Retina (tissue), 1 donor: ENCODE measurements at places on chromosomes 12 and 14.

GRCh38 chr12:84874125-84874824, 38.3 kb downstream of the SLC6A15 start:
- no peak for DNase-seq

DNA sequence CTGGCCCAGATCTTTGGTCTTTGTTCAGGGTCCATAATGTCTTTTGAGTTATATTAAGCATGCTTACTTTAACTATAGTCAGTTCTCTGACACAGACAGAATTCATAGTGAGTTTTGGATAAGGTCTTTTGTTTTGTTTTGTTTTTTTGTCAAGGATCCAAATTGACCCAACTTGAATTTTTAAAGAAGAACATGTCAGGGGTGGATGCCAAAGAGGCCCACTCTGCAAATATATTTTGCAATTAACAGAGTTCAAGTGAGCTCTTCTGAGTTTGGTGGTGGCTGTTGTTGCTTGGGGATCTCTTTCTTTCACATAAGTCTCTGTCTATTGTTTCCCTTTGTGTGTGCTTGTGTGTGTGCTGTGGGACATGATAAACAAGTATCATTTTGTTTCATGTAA, 34.4 kb upstream of the PMCH start:
- DNase-seq, result no peak

- DNase-seq, result no peak
Measured at GRCh38 chr14:42624980-42625761, 1018.5 kb downstream of the LRFN5 start.

GRCh38 chr12:123867141-123867540, 105.0 kb downstream of the DNAH10 start:
- no peak for DNase-seq

GRCh38 chr14:72332046-72332445, 399.8 kb downstream of the RGS6 start:
- no peak for DNase-seq

GRCh38 chr12:85466890-85467289, 186.9 kb downstream of the ALX1 start:
- no peak for DNase-seq

DNA sequence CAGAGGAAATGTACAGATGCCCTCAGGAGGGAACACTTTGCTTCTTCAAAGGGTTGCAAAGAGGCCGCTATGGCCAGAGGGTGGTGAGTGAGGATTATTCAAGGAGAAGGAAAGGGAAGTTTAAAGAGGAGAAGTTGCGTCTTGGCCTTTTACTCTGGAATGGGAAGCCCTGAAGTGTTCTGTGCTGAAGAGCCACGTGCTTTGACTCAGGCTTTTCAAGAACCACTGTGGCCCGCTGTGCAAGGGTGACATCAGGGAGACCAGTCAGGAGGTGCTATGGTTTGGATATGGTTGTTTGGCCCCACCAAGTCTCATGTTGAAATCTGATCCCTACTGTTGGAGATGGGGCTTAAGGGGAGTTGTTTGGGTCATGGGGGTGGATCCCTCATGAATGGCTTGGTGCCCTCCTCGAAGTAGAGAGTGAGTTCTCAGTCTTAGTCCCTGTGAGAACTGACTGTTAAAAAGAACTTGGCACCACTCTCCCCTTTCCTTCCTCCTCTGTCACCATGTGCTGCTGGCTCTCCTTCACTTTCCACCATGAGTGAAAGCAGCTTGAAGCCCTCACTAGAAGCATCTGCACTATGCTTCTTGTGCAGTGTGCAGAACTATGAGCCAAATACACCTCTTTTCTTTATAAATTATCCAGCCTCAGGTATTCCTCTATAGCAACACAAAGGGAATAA, 66.1 kb upstream of the DUSP6 start:
- no peak for DNase-seq

GRCh38 chr12:5768581-5769196, 176.4 kb downstream of the ANO2 start:
- no peak for DNase-seq

DNA sequence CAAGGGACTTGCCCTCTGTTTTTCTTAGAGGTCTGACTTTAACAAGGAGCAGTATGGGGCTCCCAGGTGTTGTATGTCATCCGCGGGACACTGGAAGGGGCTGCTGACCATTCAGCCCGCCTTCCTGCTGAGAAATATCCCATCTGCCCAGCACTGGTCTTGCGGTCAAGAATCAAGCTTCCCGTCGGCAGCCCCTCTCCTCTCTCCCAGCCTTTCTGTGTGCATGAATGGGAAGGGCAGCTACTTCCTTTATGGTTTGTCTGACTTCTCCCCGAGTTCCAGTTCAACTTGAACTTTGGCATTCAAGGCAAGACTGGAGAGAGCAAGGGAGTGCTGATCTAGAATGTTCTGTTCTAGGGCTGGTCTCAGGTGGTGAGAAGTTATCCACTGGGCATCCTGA, 51.5 kb downstream of the PSMA6 start:
- no peak for DNase-seq

GRCh38 chr12:34350092-34351041, 328.1 kb downstream of the ALG10 start:
- no peak for DNase-seq

DNA sequence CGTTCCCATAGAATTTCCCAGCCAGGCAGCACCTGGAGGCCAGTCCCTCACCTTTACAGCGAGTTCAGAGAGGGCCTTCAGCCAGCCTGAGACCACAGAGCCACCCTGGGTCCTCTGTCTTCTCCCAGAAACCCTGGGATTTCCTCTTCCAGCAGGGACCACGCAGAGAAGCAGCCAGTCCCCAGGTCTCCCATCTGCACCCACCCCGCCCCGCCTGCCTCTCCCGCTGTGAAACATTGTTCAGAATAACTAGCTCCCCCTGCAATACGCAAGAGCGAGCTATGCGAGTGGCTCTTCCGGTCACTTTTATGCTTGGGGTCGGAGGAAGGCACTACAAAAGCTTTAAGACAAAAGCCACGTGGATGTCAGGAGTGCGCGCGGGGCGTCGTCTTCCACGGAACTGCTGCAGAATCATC, 77.8 kb downstream of the SERPINA3 start:
- DNase-seq, result no peak

DNA sequence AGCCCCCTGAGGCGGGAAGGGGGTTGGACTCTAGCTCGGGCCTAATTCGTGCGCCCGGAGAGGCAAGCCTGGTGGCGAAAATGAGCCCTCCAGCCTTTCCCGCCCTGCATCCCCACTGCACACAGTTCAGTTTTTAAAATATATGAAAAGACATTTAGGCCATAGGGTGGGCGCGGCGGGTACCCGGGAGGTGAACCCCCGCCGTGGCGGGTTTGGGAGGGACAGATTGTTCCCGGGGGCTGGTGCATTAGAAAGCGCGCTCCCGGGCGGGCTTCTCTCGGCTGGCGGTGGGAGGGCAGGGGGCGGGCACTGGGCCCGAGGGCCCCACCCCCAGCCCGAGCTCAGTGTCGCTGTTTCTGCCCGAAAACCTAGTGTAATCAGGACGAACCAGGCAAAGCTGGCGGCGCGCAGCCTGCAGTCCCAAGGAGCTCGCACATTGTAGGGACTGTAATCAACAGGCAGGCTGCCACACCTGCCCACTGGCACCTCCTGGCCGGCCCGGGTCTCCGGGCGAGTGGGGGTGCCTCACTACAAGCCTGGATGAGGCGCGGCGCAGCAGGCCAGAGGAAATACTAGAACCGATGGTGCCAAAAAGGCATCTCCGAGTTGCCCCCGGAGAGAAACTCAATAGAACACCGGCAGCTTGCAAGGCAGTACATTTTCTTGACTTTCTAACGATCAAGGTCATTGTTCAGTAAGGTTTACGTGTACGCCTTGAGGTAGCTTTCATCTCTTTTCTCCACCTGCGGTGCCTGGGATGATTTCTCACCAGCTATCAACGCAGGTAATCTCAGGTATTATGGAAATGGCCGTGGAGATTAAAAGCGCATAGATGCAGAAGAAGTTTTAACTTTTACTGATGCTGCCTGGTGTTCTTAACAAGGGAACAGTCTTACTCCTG, 764 bp upstream of the SPTB start:
- peak; percentile 85 for DNase-seq

DNA sequence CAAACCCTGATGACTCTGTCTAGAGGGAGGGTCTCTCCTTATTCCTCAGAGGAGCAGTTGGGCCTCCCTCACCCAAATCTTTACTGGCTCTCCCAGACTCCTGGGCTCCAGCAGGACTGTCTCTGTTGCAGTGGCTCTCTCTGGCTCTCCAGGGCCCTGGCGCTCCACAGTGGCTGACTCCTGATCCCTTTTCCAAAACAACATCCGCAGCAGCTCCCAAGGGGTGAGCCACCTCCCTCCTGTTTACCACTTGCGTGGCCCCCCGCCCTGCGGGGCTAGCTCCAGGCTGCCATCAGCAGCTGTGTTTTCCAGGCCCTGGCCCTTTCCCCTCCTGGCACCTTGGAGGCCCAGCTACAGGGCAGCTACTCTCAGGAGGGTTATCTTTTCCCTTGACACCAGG, 123.5 kb downstream of the CALM1 start:
- DNase-seq, result no peak

- no peak for DNase-seq
Measured at GRCh38 chr14:61528591-61529021, 166.7 kb upstream of the HIF1A start.

DNA sequence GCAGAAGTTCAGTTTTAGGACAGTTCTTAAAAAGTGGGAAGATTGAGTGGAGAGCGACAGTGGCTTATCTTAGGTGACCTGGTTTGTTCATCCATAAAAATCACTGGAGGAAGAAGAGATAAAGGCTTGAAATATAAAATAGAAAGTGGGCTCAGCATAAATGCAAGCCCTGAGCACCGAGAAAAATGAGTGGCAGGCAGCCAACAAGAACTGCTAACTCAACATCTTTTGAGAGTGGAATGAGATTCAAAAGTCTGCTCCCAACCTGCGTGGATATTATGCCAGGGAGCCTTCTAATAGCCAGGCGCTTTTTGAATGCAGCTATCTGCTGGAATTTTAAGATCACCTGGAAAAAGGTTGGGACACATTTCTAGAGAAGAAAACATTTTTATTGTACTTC, 666.5 kb downstream of the FLRT2 start:
- DNase-seq, result no peak

DNA sequence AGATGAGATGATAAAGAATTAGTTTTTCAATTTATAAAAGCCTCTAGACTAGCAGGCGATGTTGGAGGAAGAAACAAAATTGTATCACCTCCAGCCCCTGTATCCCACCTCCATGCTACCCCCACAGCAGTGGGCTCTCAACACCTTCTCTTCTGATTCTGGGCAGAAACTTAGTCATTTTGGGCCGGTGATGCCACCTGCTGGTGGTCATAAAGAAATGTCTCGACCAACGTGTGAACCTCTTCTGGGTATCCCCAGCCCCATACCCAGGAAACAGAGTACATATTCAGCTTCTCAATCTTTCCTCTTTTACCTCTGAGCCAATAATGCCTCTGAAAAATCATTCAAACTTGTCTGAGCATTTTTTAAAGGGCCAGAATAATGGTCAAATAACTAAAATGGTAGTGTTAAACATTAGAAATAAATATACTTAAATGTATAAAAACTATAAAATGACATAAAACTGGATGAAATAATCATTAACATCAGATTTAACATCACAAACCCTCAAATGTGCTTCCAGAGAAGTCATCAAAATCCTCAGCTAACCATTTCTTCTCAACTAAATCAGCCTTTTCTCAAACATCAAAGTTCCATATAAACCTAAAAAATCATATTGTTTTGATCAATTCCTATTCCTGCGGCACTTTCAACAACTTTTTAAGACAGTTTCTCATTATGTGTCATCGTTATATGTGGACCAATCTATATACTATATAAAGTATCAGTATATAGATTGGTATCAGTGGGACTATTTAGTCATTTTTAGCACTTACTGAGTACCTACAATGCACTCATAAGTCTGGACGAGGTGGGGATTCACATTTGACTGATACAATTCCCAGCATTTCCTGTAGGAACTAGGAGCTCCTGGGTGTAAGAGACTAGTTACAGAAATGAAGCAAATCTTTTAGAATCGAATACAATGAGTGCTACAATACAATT, 69.4 kb downstream of the ATXN2 start:
- peak; percentile 40 for DNase-seq

GRCh38 chr12:113159937-113160336, 10.4 kb downstream of the CFAP73 start:
- DNase-seq, result no peak

- DNase-seq, result no peak
Measured at GRCh38 chr14:106790189-106791036, 1264.0 kb downstream of the TMEM121 start.

GRCh38 chr12:50062728-50063460, 5.5 kb downstream of the ASIC1 start:
- peak; percentile 25 for DNase-seq

DNA sequence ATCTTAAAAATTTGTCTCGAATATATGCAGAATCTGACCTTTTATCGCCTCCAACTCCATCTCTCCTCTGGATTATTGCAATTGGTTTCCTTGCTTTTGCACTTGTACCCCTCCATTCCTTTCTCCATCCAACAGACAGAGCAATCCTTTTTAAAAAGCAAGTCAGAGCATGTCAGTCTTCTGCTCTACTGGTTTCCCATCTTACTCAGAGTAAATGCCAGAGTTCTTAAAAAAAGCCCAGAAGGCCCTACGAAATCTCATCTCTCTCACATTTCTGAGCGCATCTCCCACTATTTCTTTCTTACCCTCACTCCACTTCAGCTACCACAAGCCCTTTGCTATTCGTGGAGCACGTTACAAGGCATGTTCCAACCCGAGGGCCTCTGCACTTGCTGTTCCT, 236.9 kb upstream of the DDHD1 start:
- DNase-seq, result no peak

- DNase-seq, result no peak
Measured at GRCh38 chr12:52446367-52447045, 5.4 kb downstream of the KRT6B start.

- no peak for DNase-seq
Measured at GRCh38 chr12:113505941-113506340, 34.3 kb upstream of the LHX5 start.

DNA sequence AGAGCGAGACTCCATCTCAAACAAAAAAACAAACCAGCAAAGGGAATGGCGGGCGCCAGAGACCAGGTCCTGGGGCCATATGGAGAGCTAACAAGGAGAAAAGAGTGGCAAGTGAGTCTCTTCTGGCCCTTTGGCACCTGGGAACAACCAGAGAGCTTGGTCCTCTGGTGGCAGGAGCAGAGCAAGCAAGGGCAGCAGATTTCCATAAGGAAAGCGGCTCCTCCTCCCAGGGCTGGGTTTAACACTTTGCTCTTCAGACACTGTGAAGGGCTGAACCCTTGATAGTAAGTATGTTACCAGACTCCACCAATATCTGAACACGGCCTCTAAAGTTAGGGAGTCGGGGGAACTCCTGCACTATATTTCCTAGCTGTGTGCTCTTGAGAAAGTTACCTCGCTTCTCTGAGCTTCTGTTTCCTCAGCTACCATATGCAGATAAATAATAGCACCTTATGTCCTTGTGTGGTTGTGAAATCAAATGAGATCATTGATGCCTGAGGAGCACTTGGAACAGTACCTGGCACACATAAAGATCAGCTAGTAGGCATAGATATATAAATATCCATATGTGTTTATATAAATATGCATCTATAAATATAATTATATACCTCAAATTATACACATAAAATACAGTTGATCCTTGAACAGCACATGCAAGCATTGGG, 33.4 kb upstream of the PLEKHG6 start:
- DNase-seq, result no peak

- peak; percentile 50 for DNase-seq
Measured at GRCh38 chr12:112557951-112558630, 139.3 kb downstream of the PTPN11 start.
